WTC11 (cell line): ENCODE measurements at places on chromosomes 1 and 21. TPM values are rescaled to one million over a fixed set of nuclear protein-coding genes. Genes with fewer than 3 reads are reported as not detected.

DNA sequence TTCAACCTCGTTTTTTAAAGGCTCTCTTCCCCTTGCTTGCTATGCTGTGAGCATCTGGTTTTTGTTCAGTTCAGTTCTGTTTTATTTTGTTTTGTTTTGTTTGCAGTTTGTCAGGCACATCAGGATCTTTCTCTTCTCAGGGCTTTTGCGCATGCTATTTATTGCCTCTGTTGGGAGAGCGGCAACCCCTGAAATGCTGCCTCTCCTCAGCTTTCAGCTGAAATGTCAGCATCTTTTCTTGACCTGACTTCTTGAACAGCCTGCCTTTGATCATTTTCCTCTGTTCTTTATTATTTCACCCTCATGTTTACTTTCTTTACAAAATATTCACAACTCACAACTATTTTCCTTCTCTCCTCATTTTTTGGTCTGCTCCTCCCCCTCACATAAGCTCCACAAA is 50.4 kb upstream of the RC3H1 start:
- H3K4me1 ChIP-seq = peaks cover 2% of the 10 kb centered on the region
- no peaks in the 10 kb centered on the region for H3K36me3 ChIP-seq
- H3K27me3 ChIP-seq = no peaks in the 10 kb centered on the region
- no peak for DNase-seq
- H3K4me3 ChIP-seq = no peak overlapping the region

- DNase-seq = no peak
- no peak overlapping the region for H3K4me3 ChIP-seq
- peaks cover 2% of the 10 kb centered on the region; the same call in 1 of the 2 replicates for H3K27me3 ChIP-seq
- no peaks in the 10 kb centered on the region for H3K36me3 ChIP-seq
- H3K27ac ChIP-seq = no peak overlapping the region
These were observed 1.5 kb upstream of the ATP1A2 start for GRCh38 chr1:160114085-160114484.

GRCh38 chr1:152543820-152544219 is 22.8 kb downstream of the LCE3E start:
- peaks cover 5% of the 10 kb centered on the region; the same call in 1 of the 2 replicates for H3K27me3 ChIP-seq
- H3K4me3 ChIP-seq = no peak overlapping the region
- no peaks in the 10 kb centered on the region for H3K4me1 ChIP-seq
- no peak overlapping the region for H3K27ac ChIP-seq

DNA sequence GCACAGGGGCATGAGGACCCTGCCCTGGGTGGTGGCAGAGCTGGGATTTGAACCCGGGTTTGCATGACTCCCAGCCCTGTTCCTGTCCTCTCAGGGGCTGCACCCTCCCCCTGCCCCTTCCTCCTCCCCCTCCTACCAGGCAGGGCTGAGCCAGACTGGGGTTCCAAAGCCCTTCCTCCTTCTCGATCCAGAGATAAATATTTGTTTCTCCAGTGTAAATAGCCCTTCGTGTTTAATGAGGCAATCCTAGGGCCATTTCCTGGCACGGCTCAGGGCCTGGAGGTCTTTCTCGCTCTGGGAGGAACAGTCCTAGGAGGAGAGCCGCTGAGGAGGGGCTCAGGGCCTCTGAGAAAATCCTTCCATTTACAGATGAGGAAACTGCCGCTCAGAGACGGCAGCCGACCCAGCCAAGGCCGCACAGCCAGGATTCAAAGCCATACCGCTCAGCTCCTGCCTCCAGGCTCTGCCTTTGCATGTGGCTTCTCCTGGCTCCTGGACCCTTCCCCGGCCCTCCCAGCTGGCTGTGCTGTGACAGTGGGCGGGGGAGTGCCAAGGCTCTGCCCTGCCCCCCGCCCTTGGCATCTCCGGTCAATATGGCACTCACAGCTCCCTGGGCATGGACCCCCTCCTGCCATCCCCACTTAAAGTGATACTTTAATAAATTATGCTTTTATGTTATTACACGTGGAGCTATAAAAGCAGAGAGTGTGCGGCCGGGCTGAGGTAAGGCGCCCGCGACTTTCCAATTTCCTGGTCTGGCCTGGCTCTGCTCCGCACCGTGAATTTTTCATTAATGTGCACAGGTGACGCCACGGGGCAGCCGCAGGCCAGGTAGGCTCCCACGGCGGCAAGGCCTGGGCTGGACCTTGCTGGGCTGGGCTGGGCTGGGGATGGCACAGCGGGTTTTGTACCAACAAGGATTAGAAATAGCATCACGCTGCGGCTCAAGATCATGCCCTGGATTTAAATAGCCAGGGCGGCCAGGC is 114.7 kb upstream of the WNT4 start:
- peaks cover 51% of the 10 kb centered on the region for H3K4me1 ChIP-seq
- no peak for DNase-seq
- H3K4me3 ChIP-seq = no peak overlapping the region
- no peaks in the 10 kb centered on the region for H3K27me3 ChIP-seq
- H3K27ac ChIP-seq = no peak overlapping the region

The HEYL gene
- 2.3 to 3.6 TPM (median 3.2 TPM) in 3 replicates for total RNA-seq

The ACKR1 gene
- total RNA-seq = 0.18 to 0.63 TPM (median 0.34 TPM) in 3 replicates

The TNNT2 gene
- 6.1 to 10.1 TPM (median 7.9 TPM) in 3 replicates for total RNA-seq
